Cardiac septum (tissue), 1 donor: ENCODE measurements at places on chromosomes 3 and 15.

DNA sequence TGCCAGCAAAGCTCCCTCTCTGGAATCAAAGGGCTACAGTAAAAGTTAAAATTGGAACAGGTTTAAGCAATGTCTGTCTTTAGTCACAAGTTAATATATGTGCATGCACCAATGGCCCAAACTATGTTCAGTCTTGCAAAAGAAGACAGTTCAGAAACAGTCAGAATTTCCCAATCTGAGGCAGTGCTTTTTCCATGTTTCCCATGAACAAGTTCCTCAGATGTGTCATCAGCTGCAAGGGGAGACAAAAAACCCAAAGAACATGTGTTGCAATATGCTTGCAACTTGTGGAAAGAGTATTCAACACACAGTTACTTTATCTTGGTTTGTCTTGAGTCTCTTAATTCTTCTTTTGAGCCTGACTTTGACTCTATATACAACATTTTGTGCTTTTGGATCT is 148.4 kb downstream of the USP13 start:
- no peak for DNase-seq

DNA sequence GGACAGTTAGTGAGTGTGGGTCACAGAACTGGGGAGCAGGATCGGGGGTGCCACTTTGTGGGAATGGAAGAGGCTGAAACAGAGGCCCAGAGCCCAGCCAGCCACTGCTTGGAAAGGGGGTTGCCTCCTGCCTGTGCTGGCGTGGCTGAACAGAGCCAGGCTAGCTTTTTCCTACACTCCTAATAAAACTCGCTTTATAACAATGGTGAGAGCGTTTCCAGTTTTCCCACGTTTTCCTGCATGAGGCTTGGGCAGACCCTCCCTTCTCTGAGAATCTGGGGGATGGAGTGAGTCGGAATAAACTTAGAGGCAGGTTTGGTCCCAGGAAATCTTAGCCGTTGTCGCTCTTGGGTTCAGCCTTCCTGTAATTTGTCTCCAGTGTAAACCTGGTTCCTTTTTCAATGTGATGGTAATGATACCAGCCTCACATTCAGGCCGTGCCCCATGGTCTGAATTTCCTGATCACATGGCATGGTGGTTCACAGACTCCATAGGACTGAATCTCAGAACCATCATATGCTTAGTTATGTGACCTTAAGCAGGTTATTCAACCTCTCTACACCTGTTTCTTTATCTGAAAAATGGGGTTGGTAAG is 6.5 kb upstream of the FGD5 start:
- no peak for DNase-seq

GRCh38 chr3:122587572-122587971 is 10.1 kb downstream of the PARP15 start:
- no peak for DNase-seq

- DNase-seq: no peak
Measured at GRCh38 chr3:12935861-12936830, 94.8 kb upstream of the RPL32 start.
